ENCODE measurements at places on chromosomes 6 and 20.

DNA sequence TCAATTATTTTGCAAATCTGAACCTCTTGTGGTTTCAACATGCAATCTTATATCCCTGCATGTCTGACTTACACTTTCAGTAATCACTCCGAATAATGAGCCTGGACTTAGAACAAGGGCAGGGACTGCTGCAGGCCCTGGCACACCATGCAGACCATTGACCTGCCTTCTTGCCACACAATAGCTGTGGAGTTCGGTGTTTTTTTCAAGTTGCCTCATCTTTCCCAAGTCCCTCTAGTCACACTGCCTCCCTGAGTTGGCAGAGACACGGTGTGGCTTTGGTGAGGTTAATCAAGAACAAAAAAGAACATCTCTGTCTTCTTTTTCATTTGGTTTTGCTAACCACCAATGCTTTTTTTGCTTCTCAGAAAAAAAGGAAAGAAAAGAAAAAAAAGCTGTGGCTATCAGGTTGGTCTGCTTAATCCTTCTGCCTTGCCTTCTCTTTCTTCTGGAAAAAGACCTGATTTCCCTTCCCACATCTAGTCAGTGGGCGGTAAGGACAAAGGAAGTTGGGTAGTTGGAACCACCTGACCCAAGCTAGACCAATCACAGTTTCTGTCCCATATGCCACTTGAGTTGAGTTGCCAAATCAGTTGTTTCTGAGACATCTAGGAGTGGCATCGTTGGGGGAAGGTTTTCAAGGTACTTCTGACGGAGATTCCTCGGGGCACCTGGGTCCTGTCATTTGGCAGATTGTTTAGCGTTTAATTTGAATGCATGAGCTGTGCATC lies 55.9 kb upstream of the TASP1 start:
- DNase-seq: no peak

DNA sequence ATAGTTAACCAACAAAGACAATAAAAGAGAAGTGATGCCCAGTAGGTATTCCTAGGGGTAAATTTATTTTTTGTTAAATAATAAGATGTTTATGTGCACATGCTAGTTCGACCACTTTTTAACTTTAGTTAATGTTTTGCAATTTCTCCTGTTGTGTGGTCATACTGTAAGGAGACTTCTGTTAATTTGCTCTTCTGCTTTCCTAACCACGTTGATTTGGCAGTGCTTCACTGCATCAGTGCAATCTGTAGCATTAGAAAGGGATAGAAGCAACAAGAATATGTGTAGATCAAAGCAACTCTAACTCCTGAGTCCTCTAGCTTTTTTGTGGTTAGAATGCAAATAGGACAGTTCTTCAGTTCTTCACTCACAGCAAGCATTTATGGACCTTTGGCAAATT lies 13.9 kb downstream of the MYB start:
- DNase-seq: no peak

GRCh38 chr20:62389601-62390087 lies 2.7 kb downstream of the RPS21 start:
- DNase-seq: no peak

DNA sequence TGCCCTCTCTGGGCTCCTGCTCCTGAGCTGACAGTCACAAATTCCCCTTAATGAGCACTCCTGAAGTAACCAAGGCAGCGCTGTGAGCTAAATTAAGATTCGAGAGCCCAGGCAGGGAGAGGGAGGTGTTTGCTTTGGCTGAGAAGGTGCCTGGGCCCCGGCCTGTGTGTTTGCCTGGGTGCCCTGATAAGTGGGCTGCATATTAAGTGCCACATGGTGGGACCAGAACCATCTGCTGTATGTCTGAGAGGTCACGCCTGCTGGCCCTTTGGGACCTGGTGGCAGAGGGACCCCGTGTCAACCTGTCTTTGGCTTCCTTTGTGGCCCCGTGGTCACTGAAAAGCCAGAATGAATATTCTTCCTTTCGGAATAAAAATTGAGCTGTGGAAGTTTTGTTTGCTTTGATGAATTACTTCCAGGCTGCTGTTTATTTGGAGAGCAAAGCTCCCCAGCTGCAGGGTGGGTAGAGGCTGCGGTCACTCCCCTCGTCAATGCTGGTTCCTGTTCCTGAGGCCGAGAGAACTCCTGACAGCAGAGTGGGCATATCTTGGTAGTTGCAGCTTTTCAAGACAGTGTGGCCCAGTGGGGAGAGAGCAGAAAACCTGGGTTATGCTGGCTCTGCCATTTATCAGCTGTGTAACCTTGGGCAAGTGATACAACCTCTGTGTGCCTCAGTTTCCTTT lies 17.5 kb upstream of the KCNK16 start:
- no peak for DNase-seq

DNA sequence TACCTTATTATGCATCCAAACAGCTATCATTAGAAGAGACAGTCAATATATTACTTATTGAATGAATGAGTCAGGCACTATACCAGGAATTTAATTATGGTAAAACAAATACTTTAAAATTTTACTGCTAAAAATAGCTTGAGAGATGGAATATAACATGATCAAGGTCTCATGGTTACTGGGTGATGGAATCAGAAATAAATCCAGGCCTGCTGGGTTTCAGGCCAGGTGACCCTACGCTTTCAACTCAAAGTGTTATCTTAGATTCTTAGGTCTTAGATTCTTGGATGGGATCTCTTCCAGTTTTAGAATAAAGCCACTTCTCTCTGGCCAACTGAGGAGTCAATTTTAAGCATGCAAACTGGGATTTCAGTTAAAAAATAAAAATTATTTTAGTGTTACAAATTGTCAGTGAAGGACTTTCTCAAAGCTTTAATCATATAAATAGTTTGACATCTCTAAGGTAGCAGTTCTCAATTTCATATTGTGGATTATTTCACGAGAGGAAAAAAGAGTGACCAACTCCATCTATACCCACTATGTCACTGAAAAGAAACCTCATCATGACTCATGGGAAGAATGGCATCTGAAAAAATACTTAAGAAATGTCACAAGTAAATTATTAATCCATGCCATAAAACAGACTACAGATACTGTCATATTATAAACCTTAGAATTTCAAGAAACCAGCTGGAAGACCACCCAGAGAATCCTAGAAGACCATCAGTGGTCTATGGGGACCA lies 283.4 kb upstream of the RUNX2 start:
- no peak for DNase-seq

GRCh38 chr20:21262812-21263211 lies 40.3 kb upstream of the XRN2 start:
- DNase-seq: no peak

DNA sequence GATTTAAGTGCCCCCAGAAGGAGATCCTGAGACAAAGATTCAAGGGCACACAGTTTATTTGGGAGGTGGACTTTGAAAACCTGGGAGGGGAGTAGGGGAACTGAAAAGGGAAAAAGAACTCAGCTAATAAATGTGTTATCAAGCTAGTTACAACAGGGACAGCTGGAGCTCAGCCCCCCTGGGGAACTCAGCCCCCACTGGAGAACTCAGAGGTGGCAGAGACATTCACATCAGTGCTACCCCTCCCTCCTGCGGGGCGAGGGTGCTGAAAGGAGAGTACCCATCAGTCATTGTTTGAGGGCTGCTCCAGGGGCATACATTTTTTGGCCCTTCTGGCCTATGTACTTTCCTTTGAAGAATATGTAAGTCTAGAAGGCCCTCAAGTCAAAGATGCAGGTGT lies 101.4 kb downstream of the LRFN2 start:
- no peak for DNase-seq

DNA sequence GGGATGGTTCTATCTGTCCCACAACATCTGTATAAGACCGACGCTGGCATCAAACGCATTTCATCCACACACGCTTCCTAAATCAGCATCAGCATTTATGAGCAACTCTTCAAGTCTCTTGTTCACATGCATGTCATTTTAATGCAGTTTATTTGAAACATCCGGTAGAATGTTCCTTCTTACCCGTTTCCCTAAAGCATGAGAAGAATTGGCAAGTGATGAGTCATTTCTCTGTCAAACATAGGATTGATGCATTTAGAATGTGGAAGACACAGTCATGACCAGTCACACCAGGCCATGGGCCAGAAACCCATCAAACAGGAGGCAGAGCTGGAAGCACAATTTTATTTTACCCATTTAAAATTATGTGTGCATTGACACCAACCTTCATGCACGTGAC lies 122.8 kb downstream of the UST start:
- no peak for DNase-seq

DNA sequence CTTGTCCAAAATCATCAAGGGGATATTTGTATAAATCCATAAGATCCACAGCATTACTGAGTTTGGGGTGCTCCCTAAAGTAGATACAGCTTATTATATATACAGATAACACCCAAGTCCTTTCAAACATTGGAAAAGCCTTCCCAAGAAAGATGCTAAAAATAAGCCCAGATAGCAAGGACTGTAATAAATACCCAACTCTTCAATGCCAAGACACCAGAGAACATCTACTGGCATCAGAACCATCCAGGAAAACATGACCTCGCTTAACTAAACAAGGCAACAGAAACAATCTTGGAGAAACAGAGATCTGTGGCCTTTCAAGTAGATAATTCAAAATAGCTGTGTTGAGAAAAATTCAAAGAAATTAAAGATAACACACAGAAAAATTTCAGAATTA lies 761.4 kb downstream of the GRIK2 start:
- no peak for DNase-seq

DNA sequence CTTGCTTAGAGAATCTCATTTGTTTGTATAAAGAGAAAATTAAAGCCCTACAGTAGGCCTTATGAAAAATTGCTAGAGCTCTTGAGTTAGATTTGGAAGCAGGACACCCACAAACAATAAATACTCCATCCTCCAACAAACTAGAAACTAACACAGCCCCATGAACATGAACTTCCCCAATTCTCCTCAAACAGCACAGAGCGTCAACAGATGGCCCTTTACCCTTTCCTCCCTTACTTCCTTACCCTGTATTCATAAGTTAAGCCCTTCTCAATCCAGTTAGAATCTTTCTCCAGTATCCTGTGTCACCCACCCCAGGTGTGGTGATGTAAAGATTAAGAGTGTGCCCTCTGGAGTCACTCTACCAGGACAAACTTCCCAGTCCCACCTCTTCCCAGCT lies 113.7 kb downstream of the UNC5CL start:
- no peak for DNase-seq

DNA sequence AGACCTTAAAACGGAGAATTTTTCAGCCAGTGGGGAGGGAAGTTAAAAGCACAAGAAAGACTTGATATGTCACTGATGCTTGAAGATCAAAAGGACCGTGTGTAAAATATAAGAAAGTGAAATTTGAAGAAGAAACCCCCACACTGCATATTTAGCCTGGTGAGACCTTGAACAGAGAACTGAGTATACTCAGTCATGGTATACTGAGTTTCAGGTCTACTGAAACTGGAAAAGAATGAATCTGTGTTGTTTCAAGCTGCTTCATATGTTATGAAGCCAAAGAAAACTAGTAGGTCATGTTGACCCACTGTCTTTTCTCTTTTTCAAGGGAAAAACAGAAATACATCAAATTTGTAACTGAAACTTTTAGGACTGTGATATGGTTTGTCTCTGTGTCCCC lies 443.8 kb upstream of the GJE1 start:
- DNase-seq: no peak

DNA sequence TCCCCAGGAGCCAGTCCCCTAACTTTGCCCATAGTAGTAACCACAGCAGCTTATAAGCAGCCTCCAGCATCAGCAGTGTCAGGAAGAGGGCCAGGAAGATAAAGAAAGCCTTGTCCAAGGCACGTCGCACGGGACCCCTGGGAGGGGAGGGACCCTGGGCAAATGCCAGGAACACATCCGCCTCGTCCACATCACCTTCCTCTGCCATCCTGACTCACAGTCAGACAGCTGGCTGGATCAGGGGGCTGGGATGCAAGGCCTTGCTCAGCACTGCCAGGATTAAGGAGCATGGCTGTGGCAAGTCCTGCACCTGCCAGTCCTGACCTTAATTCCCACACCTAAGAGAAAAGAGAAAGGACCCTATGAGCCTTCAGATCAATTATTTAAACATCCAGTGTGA lies 11.5 kb upstream of the ZBTB22 start:
- no peak for DNase-seq

DNA sequence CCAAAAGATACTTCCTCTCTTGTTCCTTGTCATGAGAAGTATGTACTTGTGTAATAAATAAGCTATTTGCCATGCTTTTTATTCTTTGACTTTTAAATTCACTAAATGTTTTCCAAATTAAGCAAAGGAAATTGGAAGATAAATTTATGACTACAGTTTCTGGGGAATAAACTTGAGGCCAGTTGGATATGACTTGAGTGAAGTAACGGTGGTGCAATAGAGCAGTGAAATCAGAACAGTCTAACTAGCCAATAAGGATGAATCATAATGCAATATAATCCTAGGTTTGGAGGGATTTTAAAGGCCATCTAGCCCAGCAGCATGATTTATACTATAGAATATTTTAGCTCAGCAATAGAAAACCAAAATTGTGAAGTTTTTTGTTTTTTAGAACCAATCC lies 183.8 kb upstream of the TCF21 start:
- DNase-seq: no peak
